ENCODE measurements at places on chromosomes 11 and 22. TPM values are rescaled to one million over a fixed set of nuclear protein-coding genes. Genes with fewer than 3 reads are reported as not detected.
A peak's percentile ranks its signal among the peaks of the same experiment; 100 is the strongest.

The PAX6 gene
- total RNA-seq, result not detected

The PNPLA3 gene
- total RNA-seq, result not detected

The PRR33 gene
- total RNA-seq, result not detected

The MYBPC3 gene
- not detected for total RNA-seq

The NCR3LG1 gene
- total RNA-seq, result 0.21 TPM

The WT1 gene
- total RNA-seq, result not detected

The E2F8 gene
- 0.96 TPM for total RNA-seq

DNA sequence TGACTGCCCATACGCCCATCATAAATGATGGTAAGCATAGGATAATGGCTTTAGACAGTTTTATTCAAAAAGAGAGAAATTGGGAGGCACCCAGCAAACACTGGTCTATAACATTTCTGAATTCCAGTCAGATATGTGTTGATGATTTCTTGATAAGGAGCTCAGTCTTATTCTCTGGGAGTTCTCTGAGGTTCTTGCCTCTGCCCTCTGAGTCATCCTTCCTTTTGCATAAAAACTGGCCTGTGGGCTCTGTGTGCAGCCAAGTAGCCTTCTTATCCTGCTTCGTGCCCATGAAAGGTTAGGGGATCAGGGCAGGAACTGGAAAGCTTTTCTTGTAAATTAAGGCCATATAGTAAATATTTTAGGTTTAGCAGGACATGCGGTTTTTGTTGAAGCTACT, 48.9 kb downstream of the FAR1 start:
- no peak for DNase-seq

GRCh38 chr11:103959279-103959942, 77.0 kb upstream of the DDI1 start:
- DNase-seq, result no peak

DNA sequence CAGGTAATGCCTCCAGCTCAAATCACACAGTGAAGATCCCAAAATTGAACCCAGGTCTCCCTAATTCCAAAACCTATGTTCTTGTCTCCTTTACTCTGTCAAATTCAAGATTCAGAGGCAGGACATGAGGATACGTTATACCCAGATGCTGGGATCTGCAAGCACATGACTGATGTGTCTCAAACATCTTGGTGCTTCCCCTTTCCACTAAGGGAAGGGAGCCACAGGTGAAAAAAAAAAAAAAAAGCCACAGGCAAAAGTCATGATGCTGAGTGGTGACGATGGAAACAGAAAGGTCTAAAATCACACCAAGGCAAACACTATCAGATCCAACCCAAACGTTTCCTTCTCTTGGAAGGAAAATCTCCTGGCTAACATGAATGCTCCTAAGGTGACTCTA, 24.0 kb downstream of the ABTB2 start:
- no peak for DNase-seq

DNA sequence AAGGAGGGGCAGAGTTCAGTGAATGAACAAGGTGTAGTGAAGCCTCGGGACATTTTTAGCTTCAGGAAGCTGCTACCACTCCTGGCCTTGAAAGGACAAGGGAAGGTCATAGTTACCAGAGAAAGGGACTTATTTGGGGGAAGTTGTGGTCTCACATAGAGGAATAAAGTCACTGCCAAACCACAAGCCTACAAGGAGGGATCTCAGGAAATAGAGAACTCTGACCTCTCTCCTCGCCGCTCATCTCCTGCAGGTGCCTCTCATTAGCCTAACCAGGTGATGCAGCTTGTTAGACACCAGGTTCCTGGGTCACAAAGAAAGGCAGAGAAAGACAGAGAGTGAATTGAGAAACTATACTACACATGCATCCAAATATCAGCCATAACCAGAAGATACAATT, 14.3 kb upstream of the TOLLIP start:
- DNase-seq, result no peak

DNA sequence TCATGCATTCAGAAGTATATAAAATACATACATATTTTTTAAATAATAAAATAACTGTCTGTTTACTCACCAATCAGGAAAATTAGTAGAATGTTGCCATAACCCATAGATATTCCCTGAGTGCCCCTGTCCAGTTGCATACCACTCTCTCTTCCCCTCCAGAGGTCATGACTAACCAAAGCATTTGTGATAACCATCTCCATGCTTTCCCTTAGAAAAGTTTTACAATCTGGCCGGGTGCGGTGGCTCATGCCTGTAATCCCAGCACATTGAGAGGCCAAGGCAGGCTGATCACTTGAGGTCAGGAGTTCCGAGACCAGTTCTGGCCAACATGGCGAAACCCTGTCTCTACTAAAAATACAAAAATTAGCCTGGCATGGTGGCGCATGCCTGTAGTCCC, 33.2 kb upstream of the LDHA start:
- no peak for DNase-seq

GRCh38 chr11:78193806-78194205, 5.1 kb downstream of the USP35 start:
- DNase-seq, result no peak

- DNase-seq, result no peak
Observed at GRCh38 chr11:80028998-80029397, 588.2 kb upstream of the TENM4 start.

GRCh38 chr22:23144432-23144831, 845 bp upstream of the RAB36 start:
- no peak for DNase-seq

GRCh38 chr22:48653306-48653705, 1174.4 kb downstream of the BRD1 start:
- no peak for DNase-seq

DNA sequence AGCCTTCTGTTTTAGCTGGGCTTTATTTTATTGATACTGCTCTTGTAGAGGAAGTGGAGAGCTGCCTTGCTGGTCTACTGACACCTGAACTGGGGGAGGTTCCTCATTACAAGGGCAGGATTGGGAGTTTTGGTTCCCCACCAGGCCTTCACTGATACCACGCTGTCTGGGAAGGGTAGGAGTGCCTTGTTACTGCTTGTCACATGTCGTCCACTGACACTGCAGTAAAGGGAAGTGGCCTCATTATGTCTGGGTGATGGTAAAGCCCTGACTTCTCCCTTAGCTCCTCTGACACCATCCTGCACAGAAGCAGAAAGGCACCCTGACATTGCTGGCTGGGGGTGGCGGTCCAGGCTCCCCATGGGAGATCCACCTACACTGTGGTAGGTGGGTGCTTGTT, 38.7 kb upstream of the ELF5 start:
- no peak for DNase-seq

- DNase-seq, result no peak
Observed at GRCh38 chr11:134483857-134484256, 71.8 kb upstream of the B3GAT1 start.

DNA sequence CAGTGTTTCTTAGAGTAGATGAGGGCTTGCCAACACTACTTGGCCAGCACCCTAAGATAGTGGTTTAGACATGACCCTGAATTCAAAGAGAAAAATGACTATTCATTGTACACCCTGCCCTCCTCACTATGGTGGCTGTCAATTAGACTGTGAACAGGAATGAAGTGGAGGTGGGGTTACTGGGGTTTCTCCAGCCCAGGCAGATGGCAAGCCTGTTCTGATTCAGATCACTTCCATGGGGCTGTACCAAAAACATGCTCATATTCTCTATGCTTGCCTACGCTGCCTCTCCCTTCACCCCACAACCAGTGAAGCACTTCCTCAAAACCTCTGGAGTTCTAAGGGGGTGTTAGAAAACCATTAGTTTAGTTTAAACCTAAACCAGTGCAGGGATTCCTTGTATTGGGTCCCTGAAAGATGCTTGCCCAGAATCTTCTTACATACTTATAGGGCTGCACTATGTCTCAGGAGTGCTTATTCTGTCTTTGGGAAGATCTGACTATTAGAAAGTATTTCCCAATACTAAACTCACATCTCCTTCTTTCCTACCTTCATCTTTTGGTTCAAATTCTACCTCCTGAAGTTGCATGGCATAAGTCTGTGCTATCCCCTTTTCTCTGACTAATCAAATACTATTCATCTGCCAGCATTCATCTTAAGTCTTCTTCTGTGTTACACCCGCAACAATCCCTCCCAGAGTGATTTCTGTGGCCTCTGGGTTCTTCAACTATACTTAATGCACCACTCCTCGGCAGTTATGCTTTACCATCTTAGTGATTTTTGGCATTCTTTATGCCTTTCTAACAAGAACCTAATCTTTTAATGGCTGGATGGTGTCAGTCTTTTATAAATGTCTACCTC, 71.8 kb downstream of the ATG16L2 start:
- no peak for DNase-seq

DNA sequence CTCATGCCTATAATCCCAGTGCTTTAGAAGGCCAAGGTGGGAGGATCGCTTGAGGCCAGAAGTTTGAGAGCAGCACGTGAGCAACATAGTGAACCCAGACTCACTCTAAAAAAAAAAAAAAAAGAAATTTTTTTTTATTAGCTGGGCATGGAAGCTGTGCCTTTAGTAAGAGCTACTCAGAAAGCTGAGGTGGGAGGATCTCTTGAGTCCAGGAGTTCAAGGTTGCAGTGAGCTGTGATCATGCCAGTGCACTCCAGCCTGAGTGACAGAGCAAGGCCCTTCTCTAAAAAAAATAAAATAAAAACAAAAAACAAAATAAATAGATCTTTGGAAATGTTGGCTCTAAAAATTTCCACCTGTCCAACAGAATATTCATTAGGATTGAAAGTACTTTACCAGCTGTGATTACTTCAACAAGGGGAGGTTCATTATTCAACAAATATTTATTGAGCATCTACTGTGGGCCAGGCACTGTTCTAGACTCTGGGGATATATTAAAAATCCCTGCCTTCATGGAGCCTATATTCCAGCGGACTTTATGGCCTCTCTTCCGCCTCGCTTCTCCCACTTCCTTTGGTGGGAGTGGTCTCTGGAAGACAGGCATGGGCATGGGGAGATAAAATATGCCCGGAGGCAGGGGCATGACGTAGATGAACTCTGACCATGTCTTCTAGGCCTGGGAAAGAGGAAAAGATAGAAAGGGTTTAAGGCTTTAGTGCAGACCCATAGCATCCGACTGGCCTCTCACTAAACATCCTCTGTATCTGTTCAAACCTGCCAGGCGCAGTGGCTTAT, 47.9 kb downstream of the AHNAK start:
- no peak for DNase-seq

- DNase-seq, result no peak
Observed at GRCh38 chr11:130592056-130592455, 143.6 kb downstream of the ADAMTS15 start.

- no peak for DNase-seq
Observed at GRCh38 chr11:122998727-122999366, 17.2 kb upstream of the BSX start.

DNA sequence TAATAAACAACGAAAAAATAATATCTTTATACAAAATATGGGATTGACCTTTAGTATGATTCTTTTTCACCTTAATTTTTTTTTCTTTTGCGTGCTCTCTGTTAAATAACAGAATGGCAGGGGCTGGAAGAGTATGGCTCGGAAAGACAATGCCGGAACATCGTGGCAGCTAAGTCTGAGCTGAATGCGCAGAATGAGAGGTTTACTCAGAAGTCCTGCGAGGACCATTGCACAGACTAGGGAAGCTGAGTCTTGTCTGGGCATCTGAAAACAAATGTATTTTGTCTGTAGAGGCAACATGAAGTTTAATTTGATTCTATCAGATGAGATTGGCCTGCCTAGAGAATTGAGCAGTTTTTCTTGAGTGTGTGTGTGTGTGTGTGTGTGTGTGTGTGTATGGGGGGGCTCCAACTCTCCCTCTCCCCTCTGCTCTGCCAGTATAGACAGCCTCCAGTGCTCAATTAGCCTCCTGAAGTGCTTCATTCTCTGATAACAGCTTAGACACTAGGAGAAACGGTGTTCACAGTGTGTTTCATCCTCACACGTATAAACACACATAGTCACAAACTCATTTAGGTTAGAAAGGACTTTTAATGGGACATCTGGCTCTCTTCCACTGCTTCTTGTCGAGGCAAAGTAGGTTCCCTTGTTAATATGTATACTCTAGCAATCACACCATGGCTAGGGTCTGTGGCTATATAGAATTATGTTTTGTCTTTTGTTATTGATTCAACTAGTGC, 244.3 kb upstream of the SORL1-AS1 start:
- no peak for DNase-seq

GRCh38 chr11:58992489-58992888, 53.2 kb downstream of the GLYATL1 start:
- DNase-seq, result no peak

DNA sequence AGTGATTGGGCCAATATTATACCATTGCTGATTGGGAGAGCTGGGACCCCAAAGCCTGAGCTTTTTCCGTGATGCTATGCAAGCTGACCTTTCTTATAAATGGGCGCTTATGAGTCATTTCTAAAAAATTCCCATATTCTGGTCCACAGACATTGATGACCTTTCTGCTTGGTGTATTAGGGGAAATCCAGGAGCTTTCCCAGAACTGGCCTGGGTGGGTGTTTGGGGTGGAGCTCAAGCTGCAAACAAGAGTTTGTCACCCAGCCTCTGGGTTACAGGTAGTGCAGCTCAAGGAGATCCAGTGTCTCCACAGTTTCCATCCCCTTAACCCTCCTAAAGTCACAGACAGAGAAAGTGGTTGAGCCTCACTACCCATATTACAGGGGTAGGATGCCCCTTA, 67.7 kb downstream of the CCDC81 start:
- DNase-seq, result no peak

DNA sequence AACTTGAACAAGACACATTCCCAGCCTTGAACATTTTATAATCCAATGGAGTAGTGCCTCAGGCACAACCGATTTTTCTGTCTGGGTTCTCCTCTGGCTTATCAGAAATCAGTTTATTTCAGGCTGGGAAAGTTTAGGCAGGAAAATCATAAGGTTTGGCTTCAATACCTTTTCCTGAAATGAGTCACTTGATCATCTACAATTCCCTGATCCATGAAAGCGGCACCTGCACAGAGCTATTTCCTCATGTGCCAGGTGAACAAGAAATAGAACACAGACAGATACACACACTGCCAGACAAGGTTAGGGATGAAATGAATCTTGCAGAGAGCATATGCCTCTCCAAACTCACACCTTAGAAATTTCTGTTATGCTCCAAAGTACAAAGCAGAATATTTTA, 106.7 kb upstream of the OR9G4 start:
- no peak for DNase-seq

- no peak for DNase-seq
Observed at GRCh38 chr11:111347723-111348115, 31.4 kb downstream of the POU2AF1 start.

DNA sequence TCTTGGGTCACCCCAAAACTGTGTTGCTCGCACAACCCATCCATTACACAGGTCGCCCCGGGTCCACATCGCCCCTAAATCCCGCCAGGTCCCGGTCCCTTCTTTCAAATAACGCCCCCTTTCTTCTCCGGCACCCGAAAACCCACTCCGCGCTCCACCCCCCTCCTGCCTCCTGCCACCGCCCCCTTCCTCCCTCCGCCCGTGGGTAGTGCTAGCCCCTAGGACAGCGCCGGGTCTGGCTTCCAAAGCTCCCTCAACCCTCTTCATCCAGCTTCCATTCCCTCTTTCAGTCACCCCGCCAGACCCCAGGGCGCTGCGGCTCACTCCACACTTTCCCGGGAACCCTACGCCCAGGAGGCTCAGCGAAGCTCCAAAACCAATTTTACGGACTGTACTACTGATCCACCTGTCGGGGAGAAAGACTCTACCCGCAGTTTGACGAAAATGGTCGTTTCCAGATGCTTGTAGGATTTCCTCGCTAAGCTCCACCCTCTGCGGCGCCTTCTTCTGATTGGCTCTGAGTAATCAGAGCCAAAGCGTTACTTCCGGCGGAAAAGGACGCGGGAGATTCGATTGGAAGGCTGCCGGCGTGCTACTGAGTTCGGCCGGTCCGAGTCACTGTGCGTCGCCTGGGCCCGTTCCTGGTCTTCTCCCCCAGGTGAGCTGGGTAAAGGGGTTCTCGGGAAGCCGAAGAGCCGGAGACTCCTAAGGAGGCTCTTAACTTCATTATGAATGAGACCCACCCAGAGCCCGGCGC, at the start of gene DDIAS:
TSS of gene DDIAS (plus strand) at position 572 of the 757 bp plus-strand sequence. CDS start 13,003 bp downstream, outside the sequence.
- peak; percentile 85 for DNase-seq

Data from ascending aorta (tissue), 2 donors.